NCI-H146 (cell line): ENCODE measurements at places on chromosomes 1 and 21.

- DNase-seq, result no peak
Measured at GRCh38 chr1:223413216-223413615, 20.0 kb downstream of the CCDC185 start.

DNA sequence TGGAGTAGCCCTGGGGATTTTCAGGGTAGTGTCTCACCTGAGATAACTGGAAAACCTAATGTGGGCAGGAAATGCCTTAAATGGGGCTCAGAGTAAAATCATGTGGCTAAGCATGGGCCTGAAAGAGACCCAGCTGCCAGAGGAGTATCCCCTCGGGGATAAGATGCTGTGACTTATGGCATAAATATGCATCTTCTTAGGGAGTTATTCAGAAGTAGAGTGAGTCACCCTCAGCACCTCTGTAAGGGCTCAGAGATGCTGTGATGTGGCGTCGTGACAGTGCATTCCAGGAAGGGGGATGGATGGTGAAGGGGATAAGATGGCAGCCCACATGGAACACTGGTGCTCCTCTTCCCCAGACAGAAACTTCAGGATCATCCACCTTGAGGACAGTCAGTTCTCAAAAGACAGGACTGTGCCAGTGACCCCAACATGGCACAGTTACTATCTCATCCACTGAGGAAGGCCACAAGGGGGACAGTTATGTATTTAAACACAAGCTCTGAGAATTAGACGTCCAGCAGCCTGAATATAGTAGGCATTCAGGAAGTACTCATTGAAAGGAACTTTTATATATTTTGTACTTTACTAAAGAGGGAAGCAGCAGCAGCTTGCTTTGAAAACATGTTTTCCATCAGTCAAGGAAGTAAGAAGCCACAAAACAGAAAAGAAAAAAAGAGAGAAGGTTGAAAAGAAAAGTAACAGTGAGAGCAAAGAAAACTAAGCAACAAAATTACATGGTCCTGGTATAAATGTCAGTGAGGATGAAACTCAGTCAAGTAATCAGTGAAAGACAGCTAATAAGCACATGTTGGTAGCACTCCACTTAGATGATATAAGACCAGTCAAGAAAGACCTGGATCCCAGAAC is 8.3 kb downstream of the IL24 start:
- no peak for DNase-seq

GRCh38 chr21:31985398-31985797 is 112.6 kb downstream of the HUNK start:
- DNase-seq, result no peak

GRCh38 chr1:178593515-178593914 is 80.6 kb downstream of the TEX35 start:
- DNase-seq, result no peak

DNA sequence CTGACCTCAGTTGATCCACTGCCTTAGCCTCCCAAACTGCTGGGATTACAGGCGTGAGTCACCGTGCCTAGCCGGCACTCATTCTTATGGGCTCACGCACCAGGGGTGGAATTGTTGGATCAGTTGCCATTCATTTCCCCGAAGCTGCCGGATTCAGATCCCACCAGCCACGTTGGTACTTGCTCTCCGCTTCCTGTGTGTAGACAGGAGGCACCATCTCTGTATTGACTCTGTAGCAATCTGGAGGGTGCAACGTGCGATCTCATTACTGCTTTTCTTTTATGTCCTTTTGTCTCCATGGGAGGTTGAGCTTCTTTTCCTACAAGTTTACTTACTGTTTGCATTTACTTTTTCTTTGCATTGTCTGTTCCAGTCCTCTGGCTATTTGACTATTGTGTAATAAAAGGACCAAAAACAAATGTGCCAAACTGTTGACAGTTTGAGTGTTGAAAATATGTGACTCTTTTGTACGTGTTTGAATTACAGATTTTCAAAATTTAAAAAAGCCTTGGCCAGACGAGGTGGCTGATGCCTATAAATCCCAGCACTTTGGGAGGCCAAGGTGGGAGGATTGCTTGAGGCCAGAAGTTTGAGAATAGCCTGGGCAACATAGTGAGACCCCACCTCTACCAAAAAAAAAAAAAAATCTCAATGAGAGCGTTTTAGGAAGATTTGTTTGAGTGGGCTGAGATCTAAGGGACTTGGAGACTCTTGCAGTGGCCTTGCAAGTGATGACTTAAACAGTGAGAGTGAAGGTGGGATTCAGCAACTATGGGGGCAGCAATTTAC is 39.1 kb downstream of the SPSB1 start:
- no peak for DNase-seq

GRCh38 chr1:23436520-23437354 is 12.2 kb upstream of the TCEA3 start:
- no peak for DNase-seq

- DNase-seq, result no peak
Measured at GRCh38 chr1:214550857-214551435, 456 bp downstream of the PTPN14 start.

GRCh38 chr1:50109647-50110075 is 941 bp downstream of the ELAVL4 start:
- DNase-seq, result peak; percentile 65

DNA sequence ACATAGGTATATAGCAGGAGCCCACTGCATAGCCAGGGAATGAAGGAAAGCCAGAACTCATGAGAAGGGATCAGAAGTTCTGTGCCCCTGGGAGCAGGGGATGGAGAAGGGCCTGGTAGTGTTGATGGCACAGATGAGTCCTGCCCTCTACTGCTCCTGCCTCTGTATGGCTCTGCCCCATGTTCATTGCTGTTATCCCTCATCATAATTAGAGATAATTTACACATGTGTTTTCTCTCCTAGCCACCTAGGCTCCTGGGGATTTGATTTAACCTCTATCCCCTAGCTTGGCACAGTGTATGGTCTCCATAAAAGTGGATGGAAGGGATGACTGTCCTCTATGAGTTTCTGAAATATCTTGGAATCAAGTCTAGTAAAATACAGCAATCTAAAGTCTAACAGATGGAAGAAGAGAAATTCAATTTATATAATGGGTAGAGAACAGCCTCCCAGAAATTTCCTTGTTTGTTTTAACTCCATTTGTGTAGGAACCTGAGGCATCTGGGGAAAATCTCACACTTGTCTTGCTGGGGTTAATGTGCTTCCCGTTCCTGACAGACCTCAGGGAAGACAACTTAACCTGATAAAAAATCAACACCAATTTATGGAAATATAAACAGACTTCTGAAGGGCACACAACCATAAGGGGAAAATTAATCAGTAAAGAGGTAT is 393.8 kb downstream of the HHAT start:
- DNase-seq, result no peak

- no peak for DNase-seq
Measured at GRCh38 chr1:96346719-96347118, 374.9 kb upstream of the PTBP2 start.

DNA sequence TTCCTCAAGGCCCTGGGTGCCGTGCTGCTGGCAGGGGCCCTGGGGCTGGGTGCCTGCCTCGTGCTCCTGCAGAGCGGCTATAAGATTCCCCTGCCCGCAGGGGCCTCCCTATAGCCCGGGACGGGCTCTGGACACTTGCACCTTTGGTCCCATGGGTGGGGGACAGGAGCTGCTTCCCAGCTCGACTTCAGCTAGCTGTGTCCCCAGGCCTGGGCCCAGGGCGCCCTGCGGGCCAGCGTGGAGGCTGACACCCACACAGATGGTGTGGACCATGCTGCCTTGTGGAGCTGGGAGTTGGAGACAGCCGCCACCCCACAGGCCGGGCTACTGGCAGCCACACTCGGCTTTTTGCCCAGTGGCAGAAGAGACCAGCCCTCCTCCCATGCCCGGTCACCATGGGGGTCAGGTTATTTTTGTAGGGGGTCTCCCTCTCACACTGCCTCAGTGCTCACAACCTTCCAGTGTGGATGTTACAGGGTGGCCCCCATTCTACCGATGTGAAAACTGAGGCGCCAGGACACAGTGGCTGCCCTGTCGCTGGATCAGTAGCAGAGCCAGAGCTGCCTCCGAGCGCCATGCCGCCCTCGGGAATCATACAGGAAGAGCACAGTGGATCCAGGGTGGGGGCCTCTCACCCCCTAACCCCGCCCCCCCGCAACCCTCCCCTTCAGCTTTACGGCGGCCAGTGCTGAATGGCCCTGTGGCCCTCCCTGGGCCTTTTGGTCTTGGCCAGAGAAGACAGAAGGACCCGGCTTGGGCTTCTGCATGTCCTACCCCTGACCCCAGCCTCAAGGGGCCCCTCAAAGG is 57.8 kb downstream of the DISP3 start:
- no peak for DNase-seq
